Activated T-cell treated with anti-CD3 and anti-CD28 coated beads, Interleukin-2, amount 50 U/mL, for 1 hour (primary cell): ENCODE measurements at places on chromosomes 6 and 20.

DNA sequence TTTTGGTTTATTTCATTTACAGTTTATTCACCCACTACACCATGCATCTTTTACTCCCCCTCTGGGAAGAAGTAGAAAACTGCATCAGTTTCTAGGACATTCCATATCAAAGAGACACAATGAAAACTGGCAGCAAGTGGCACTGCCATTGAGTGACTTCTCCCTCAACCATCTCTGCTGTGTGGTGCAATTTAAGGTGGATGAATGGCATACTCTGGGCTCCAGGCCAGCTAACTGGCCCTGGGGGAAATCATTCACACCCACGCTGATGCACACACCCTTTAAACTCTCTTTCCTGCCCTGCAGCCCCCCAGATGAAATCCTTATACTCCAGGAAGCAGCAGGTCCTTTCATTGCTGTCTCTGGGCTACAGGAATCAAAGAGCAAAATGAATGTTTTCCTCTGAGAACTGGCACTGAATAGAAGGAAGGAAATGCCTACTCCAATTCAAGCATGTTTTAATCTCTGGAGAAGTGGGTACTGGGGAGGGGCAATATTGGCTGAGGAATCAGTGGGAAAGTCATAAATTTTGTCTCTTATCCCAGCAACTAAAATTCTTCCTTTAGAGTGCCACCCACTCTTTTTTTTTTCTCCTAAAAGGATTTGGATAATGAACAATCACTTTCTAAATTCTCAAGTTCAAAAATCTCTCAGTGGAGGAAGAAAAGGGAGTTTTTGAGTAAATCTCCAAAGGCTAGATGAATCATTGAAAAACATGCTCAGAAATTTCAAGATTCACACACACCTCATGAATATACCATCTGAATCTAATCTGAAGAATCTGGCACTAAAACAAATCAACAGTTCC, 16.9 kb upstream of the RFPL4B start:
- no peak for DNase-seq

GRCh38 chr20:58179083-58179431, 49.4 kb downstream of the ANKRD60 start:
- DNase-seq, result peak; percentile 21

GRCh38 chr6:158039178-158039557, 57.5 kb downstream of the SYNJ2 start:
- DNase-seq, result peak; percentile 13

DNA sequence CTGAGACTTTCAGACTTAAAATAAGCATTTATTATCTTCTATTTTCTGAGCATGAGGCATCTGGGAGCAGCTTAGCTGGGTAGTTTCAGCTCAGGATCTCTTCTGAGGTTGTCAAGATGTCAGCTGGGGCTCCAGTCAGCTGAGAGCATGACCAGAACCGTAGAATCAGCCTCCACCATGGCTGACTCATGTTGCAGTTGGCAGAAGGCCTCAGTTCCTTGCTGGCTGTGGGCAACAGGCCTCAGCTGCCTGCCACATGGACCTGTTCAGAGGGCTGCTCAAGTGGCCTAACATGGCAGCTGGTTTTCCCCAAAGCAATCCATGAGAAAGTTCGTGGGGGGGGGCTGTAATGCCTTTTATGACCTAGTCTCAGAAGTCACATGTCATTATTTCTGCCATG, 142.3 kb downstream of the LY86 start:
- DNase-seq, result no peak

- peak; percentile 55 for DNase-seq
Measured at GRCh38 chr6:138517635-138518034, 18.3 kb upstream of the NHSL1 start.

GRCh38 chr6:137862419-137863090, 4.5 kb upstream of the TNFAIP3 start:
- DNase-seq, result no peak

DNA sequence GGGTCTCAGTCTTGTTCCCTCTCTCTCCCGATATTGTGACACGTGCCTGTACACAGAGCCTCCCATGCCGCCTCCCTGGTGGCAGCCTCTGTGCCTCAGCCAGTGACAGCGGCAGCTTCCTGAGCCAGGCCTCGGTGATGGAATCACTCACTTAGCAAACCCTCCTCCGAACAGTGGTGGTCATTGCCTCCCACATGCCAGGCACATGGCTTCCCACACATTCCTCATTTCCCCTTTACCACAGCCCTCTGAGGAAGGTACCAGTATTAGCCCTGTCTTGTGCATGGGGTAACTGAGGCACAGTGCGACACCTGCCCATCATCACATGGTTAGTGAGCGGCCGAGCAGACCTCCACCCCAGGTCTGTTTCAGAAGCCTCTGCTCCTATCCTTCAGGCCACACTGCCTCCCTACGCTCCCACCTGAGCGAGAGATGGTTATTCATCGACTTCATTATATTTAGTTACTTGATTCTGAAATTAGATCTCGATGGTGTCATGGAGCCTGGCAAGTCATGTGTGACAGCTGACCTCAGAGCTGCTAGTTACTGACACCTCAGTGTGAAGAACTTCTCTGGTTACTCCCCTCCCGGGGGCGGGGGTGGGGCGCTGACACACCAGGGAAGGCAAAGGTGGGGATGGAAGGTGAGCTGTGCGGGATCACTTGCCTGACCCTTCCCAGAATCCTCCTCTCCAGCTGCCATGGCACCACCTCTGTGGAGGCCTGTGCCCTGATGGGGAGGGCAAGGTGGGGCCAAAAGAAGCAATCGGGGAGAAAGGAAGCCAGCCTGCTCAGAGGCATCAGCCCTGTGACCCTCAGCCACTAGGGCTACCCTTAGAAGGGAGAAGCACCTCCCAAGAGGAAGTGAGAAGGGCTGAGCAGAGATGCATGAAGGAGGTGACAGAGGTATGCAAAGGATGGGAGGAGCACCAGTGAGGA, 17.9 kb downstream of the MDGA1 start:
- no peak for DNase-seq

- no peak for DNase-seq
Measured at GRCh38 chr20:59603781-59604541, at the start of gene PHACTR3. Gene PHACTR3, plus strand, starts transcription at chr20:59604540. Its CDS starts 475 bp downstream, at chr20:59605015.

- DNase-seq, result no peak
Measured at GRCh38 chr6:33583591-33584155, 3.6 kb upstream of the BAK1 start.

DNA sequence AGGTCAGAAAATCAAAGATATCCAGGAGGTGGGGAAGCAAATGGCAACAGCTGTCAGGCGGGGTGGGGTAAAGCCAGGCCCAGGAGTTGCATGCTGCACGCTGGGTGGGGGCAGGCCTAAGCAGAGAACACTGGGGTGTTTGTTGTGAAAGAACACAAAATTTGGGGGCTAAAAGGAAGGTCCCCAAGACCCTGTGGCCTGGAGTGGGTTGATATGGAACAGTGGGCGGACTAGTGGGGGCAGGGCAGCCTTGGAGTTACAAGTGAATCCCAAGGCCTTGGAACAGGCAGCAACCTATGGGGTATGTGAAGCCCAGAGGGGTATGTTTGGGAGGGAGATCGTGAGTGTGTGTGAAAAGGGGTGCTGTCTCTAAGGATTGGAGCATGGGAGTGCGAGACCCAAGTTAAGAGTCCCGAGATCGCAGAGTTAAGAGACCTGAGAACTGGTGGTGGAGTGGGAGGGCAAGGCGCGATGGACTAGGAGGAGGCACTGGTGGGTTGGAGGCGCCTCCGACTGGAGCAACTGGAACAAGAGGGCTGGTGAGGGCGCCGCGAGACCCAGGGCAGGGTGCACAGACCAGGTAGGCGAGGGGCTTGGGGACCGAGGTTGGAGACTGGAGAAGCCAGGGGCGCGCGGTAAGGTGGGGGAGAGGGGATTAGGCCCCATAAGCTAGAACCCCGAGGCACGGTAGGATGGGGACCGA, 658 bp downstream of the CUL7 start:
- no peak for DNase-seq

GRCh38 chr6:113246186-113246585, 611.0 kb upstream of the MARCKS start:
- no peak for DNase-seq

DNA sequence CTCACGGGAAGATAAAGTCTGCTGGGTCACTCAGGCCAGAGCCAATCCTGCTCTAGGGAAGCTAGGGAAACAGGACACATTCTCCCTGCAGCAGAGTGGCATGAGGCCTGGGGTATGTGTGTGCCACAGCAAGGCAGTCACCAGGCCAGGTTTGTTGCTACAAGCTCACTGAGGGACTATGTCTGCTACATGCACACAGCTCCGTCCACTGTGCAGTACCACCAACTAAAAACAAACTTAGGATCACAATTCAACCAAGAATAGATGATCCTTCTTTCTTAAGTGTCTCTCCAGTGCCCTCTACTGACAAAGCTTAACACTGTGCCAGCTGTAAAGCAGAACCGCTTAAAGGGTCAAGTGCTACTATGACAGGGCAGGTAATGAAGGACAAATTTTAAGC, 192.5 kb downstream of the PTPRK start:
- peak; percentile 20 for DNase-seq

DNA sequence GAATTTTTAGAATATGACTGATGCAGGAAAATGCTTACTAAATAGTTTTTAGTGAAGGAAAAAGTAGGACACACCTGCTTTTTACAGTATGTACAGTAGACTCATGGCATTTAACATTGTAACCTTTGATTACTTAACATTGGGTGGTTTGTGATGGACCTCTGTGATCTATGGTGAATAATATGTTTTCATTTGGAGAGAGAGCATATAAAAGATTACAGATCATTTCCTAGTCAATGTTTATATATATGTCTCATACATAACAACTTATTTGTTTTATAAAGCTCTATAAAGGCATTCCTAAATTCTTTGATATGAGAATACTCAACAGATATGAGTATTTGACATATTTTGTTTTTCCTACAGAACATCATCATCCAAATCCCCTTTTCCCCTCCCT, 129.3 kb upstream of the PDE7B start:
- no peak for DNase-seq

DNA sequence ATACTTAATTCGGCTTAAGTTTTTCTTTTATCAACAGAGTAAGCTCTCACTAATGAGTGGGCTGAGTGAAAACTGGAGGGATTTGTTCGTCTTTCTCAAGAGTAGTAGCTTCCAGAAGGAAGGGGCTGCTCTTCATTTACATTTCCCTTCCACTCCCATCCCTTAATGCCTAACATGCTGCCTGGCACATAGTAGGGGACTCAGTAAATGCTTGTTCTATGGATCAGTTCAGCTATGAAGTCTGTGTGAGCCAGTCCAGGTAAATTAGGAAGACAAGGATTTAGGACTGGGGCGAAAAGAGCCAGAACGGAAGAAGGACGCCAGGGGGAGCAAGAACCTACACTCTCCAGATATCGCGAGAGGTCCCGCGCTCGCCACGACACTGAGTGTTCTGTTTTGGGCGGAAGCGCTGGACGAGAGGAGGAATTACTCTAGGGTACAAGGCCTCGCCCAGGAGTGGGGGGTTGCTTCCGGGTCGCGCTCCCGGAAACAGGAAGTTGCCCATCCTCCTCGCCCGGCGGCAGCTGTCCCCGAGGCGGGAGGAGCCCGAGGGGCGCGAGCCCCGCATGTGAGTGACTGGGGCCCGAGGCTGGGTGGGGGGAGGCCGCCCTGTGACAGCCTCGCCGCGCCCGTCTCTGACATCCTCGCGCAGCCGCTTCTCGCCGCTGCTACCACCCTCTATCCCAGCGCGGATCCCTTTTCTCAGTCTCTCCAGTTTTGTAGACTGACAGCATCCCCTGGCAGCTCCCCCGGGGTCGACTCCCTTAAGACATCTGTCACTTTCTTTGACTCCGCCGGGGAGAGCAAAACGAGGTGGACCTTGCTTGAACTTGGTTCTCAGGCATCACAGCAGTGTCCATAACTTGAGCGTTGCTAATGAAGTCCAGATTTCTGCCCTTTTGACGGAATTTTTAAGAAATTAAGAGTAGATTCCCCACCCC, at the start of gene C6orf89:
Gene C6orf89 (plus strand): TSS at position 492 of the 941 bp plus-strand sequence. CDS start 13,493 bp downstream, outside the sequence.
- DNase-seq, result peak; percentile 93

- DNase-seq, result no peak
Measured at GRCh38 chr6:90412538-90413369, 116.1 kb upstream of the BACH2 start.

GRCh38 chr6:155495011-155495768, 39.6 kb upstream of the NOX3 start:
- DNase-seq, result no peak

- no peak for DNase-seq
Measured at GRCh38 chr6:107106165-107106564, 9.2 kb downstream of the BEND3 start.

- peak; percentile 92 for DNase-seq
Measured at GRCh38 chr6:157021344-157021992, 244.3 kb downstream of the ARID1B start.

DNA sequence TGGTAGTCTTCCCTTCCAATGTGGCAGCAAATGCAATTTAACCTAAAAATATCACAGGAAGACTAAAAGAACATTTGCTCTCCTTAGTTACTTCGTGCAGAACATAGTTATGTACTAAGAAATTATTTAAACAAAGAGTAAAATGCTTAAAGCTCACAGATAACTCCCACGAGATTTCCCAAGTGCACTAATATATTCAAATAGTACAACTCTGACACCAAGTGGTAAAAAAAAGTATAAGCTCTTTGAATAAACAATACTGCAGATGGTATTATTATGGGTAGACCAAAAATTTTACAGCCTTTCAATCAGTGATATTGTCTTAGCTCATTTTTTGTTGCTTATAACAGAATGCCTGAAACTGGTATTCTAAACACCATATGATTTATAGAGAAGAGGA, 52.8 kb upstream of the FILIP1 start:
- no peak for DNase-seq

DNA sequence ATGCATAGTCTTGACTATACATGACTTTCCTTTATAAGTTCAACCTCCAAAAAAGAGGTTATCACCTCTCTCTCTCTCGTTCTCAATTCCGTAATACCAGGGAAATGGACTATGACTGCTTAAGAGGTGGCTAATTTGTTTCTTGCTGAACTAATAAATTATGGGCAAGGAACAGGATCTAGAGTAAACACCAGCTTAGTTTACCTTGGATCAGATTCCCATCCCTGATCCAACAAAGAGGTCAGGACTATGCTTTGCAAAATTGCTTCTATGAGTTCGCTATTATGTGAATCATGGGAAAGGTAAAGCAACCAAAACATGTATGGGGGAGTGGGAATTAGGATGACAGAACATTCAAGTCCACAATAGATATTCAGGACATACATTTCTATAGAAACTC, 630.7 kb downstream of the HACE1 start:
- DNase-seq, result no peak
